Tibial nerve (tissue), 4 donors: ENCODE measurements at places on chromosomes 12 and 14.

DNA sequence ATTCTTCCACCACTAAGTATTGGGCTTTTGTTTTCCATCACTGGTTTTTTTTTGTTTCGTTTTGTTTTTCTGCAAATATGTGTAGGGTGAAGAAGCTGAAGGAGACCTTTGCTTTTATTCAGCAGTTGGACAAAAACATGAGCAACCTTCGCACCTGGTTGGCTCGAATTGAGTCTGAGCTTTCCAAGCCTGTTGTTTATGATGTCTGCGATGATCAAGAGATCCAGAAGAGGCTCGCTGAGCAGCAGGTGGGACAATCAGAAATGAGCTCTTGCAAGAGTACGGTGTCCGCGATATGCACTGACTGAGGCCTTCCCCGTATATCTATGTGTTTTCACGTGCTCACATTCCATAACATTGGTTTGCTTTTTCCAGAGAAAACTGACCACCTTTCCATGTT is 91.5 kb downstream of the ESR2 start:
- no peaks in the 10 kb centered on the region for H3K4me1 ChIP-seq
- H3K27ac ChIP-seq, result no peak overlapping the region
- H3K27me3 ChIP-seq, result no peaks in the 10 kb centered on the region
- DNase-seq, result no peak
- H3K4me3 ChIP-seq, result no peak overlapping the region
- H3K36me3 ChIP-seq, result no peaks in the 10 kb centered on the region

GRCh38 chr12:91177381-91177780 is 5.2 kb downstream of the DCN start:
- peak overlapping the region; percentile 27 for H3K4me3 ChIP-seq
- no peak overlapping the region for H3K27ac ChIP-seq
- H3K36me3 ChIP-seq, result no peaks in the 10 kb centered on the region
- no peak for DNase-seq

GRCh38 chr12:51415931-51416330 is 8.7 kb upstream of the SLC4A8 start:
- DNase-seq, result no peak
- H3K36me3 ChIP-seq, result no peaks in the 10 kb centered on the region
- no peak overlapping the region for H3K27ac ChIP-seq
- H3K4me1 ChIP-seq, result no peaks in the 10 kb centered on the region

DNA sequence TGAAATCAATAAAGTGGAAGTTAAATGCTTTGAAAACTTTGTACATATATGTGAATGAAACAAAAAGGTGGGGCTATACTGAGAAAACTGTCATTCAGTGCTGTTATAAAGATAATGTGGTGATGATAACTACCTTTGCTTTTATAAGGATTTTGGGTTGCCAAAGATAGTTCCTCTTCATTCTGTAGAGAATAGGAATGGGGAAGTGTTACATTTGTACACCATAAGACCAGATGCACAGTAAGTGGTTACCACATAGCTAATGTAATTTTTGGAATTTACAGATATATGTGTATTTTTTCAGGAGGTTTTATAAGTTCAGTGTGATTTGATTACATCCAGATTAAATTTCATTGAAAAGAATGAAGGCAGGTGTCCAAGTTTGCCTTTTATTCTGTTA is 18.1 kb downstream of the RAB21 start:
- H3K4me1 ChIP-seq, result no peaks in the 10 kb centered on the region
- no peaks in the 10 kb centered on the region for H3K36me3 ChIP-seq
- DNase-seq, result no peak

- no peak overlapping the region for H3K4me3 ChIP-seq
- peaks cover 11% of the 10 kb centered on the region for H3K4me1 ChIP-seq
- no peak for DNase-seq
- H3K36me3 ChIP-seq, result no peaks in the 10 kb centered on the region
- H3K27me3 ChIP-seq, result no peaks in the 10 kb centered on the region
Observed at GRCh38 chr14:71554959-71555612, 377.1 kb upstream of the RGS6 start.

- no peak for DNase-seq
- no peak overlapping the region for H3K27ac ChIP-seq
- no peaks in the 10 kb centered on the region for H3K36me3 ChIP-seq
- H3K27me3 ChIP-seq, result no peaks in the 10 kb centered on the region
Observed at GRCh38 chr14:80764496-80764895, 177.0 kb downstream of the CEP128 start.

DNA sequence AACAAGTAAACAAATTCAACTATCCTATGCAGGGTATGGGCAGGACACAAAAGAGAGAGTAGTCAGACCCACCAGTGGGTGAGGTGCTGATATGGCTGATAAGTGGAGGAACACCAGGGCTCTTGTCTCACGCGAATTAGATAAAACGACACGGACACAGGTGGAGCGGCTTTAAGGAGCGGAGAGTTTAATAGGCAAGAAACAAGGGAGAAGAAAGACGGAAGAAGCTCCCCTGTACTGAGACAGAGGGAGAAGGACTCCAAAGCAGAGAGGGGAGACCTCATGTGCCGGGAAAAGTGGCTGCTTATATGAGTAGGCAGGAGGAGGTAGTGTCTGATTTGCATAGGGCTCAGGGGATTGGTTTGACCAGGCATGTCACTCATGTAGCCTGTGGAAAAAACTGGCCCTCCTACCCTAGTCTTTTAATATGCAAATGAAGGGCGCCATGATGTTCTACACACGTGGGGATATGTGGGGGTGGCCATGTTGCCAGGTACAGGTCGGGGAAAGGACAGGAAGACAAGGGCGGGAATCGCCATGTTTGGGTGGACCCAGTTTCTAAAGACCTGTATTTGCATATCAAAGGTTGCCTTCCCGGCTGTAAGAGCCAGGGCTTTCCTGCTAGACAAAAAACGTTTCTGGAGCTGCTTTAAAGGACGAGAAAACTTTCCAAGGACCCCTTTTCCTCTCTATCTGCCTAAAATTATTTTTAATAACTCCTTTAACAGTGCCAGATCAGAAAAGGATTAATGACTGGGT is 28.8 kb downstream of the RPGRIP1 start:
- H3K27me3 ChIP-seq, result peaks cover 5% of the 10 kb centered on the region
- peak; percentile 19 for DNase-seq
- H3K36me3 ChIP-seq, result no peaks in the 10 kb centered on the region
- no peaks in the 10 kb centered on the region for H3K4me1 ChIP-seq
- no peak overlapping the region for H3K27ac ChIP-seq

GRCh38 chr12:74490390-74491064 is 47.1 kb upstream of the ATXN7L3B start:
- H3K4me3 ChIP-seq, result no peak overlapping the region
- no peaks in the 10 kb centered on the region for H3K36me3 ChIP-seq
- H3K27ac ChIP-seq, result no peak overlapping the region
- no peaks in the 10 kb centered on the region for H3K4me1 ChIP-seq
- H3K27me3 ChIP-seq, result no peaks in the 10 kb centered on the region

- DNase-seq, result no peak
- no peak overlapping the region for H3K4me3 ChIP-seq
- peak overlapping the region; percentile 0 for H3K27ac ChIP-seq
- peaks cover 19% of the 10 kb centered on the region for H3K4me1 ChIP-seq
- H3K36me3 ChIP-seq, result no peaks in the 10 kb centered on the region
Observed at GRCh38 chr12:105677672-105678071, 347.2 kb downstream of the C12orf75 start.

DNA sequence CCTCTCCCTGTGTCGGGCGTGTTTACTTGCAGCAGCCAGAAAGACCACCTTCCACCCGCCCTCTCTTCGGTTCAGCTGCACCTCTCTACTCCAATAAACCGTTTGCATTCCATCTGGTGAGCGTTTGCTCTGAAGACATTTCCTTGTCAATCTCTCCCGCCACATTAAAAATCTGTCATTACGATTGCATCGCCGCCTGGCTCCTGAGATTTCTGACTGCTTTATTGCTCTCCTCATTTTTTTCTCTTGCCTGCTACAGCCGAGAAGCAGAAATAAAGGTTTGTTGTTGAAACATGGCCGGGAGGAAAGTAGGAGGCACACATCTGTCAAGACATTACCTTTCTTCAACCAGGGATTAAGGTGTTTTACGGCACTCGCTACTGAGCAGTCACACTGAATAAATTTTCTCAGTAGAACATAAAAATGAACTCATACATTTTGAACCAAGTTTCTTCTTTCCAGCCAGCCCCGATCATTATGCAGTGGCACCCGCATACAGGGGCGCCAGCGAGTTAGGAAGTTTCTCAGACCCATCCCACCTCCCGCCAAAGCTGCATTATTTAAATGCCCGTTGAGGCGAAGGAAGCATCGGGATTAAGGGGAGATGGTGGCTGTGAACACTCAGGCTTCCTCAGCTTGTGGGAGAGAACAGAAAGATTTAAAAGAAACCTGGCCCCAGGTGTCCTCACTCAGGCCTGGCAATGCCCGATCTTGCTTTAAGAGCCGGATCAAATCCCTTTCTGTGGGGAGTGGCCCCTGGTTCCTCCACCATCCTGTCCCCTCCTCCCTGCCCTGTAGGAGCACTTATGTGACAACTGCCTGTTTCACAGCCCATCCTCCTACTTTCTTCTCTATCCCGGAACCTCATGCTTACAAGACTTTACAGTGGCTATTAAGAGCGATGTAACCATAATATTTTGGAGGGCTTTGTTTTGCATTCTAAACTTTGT is 1108.9 kb downstream of the BCL11B start:
- no peaks in the 10 kb centered on the region for H3K4me1 ChIP-seq
- H3K4me3 ChIP-seq, result no peak overlapping the region
- no peaks in the 10 kb centered on the region for H3K27me3 ChIP-seq

- H3K4me1 ChIP-seq, result peaks cover 8% of the 10 kb centered on the region
- no peaks in the 10 kb centered on the region for H3K36me3 ChIP-seq
- DNase-seq, result no peak
- H3K27ac ChIP-seq, result no peak within 1 kb of the TSS
- peak within 1 kb of the TSS; percentile 92 for H3K4me3 ChIP-seq
Observed at GRCh38 chr14:50396631-50397389, at the start of gene CDKL1. TSS of gene CDKL1 (minus strand) at chr14:50396881. CDS start at chr14:50395868, 1,013 bp downstream.

GRCh38 chr14:64442300-64442988 is 22.9 kb upstream of the AKAP5 start:
- no peak for DNase-seq
- no peak overlapping the region for H3K4me3 ChIP-seq
- no peak overlapping the region for H3K27ac ChIP-seq
- no peaks in the 10 kb centered on the region for H3K36me3 ChIP-seq
- H3K27me3 ChIP-seq, result no peaks in the 10 kb centered on the region
- H3K4me1 ChIP-seq, result peaks cover 5% of the 10 kb centered on the region

DNA sequence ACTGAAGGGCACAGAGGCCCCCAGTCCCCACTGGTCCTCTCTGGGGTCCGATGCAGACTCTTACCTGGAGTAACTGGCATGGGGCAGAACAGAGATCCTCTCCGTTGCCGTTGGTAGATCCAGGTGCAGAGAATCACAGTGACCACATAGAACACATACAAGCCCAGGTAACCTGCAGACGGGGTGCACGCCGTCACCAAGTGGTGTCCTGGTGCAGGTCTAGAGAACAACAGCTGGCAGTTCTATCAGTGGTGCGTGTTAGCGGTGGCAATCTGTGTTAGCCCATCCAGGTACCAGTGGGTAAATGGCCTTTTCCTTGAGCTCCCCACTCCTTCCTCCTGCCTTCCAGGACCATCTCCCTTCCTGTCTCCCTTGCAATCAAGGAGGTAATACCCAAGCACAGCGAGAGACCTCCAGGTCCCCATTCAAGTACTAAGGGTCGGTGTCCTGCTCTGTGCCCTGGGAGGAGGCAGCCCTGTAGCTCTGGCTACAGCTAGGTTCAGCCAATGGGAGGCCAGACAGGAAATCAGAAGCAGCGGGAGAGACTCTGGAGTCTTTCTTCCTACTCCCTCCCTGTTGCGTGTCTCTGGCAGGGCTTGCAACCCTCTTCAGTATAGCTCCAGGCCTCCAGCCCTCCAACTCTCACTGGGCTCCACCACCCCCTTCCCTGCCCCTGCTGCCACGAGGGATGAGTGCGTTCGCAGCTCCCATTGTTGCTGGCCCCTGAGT is 15.8 kb downstream of the SLC8B1 start:
- peaks cover 100% of the 10 kb centered on the region for H3K36me3 ChIP-seq
- H3K27ac ChIP-seq, result no peak overlapping the region
- H3K4me1 ChIP-seq, result no peaks in the 10 kb centered on the region
- no peaks in the 10 kb centered on the region for H3K27me3 ChIP-seq
- no peak for DNase-seq

DNA sequence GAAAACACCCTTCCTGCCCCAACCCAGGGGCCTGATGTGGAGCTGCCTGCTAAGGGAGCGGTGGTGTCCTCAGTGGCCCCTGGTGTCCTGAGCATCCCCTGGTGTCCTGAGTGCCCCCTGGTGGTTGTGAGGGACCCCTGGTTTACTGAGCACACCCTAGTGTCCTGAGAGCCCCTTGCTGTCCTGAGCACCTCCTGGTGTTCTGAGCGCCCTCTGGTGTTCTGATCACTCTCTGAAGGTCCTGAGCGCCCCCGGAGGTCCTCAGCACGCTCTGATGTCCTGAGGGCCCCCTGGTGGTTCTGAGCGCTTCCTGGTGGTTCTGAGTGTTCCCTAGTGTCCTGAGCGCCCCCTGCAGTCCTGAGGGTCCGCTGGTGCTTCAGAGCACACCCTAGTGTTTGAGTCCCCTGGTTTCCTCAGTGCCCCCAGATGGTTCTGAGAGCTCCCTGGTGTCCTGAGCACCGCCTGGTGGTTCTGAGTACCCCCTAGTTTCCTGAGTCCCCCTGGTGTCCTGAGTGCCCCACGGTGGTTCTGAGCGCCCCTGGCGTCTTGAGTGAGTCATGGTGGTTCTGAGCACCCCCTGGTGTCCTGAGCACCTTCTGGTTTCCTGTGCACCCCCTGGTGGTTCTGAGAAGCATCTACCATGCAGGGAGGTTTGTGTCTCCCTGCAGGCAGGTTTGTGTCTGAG is 1004.2 kb downstream of the TMEM121 start:
- DNase-seq, result no peak
- H3K4me3 ChIP-seq, result no peak overlapping the region
- H3K27ac ChIP-seq, result no peak overlapping the region

- no peak overlapping the region for H3K4me3 ChIP-seq
- DNase-seq, result no peak
- H3K36me3 ChIP-seq, result peaks cover 19% of the 10 kb centered on the region
- H3K27me3 ChIP-seq, result no peaks in the 10 kb centered on the region
- no peaks in the 10 kb centered on the region for H3K4me1 ChIP-seq
Observed at GRCh38 chr12:3795492-3796133, 42.7 kb upstream of the CRACR2A start.

GRCh38 chr14:85572845-85573244 is 42.9 kb downstream of the FLRT2 start:
- no peak overlapping the region for H3K27ac ChIP-seq
- DNase-seq, result no peak
- H3K27me3 ChIP-seq, result no peaks in the 10 kb centered on the region
- H3K4me1 ChIP-seq, result peaks cover 51% of the 10 kb centered on the region
- H3K4me3 ChIP-seq, result no peak overlapping the region
- H3K36me3 ChIP-seq, result no peaks in the 10 kb centered on the region
